Activated naive CD8-positive, alpha-beta T cell treated with anti-CD3 and anti-CD28 coated beads, Interleukin-2, amount 50 U/mL, for 16 hours (primary cell): ENCODE measurements at places on chromosomes 5 and 9.

DNA sequence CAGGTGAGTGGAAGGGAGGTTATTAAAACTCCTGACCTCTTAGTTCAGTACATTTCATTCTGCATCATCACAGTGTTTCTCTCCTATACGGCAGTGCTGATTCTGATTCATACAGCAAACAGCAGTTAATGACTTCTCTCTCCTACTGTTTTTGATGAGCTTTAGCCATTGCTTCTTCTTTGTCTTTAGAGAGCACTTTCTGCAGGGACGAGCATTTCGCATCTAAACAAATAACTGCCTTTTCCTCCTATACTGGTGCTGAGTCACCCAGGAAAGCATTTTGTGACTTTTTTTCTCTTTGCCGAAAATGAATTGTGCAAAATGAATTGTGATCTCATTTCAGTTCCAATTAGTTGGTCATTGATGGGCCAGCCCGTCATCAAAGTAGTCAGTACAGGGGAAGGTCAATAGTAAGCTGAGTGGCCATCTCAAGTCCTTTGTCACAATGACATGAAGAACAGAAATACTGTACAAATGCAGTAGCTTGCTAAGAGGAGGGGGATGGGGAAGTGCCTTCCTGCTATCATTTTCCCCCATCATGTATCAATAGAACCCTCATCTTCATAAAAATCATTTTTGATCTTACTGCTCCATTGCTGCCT is 98.5 kb downstream of the INSYN2B start:
- DNase-seq: no peak

DNA sequence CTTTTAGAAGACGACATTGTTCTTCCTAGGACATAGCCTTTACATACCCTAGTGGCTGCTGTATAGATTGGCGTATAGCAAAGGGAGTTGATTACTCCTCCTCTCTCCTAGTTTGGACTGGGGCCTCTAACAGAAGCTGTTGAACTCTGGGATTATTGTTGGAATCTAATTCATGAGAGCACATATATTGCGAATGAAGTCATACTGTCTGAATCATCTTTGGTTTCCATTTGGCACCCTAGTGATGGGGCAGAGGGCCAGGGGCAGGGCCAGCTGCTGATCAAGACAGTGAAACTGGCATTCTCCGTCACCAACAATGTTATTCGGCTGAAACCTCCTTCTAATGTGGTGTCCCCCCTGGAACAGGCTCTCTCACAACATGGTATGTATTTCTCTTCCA is 40.3 kb downstream of the NUP188 start:
- DNase-seq: no peak

DNA sequence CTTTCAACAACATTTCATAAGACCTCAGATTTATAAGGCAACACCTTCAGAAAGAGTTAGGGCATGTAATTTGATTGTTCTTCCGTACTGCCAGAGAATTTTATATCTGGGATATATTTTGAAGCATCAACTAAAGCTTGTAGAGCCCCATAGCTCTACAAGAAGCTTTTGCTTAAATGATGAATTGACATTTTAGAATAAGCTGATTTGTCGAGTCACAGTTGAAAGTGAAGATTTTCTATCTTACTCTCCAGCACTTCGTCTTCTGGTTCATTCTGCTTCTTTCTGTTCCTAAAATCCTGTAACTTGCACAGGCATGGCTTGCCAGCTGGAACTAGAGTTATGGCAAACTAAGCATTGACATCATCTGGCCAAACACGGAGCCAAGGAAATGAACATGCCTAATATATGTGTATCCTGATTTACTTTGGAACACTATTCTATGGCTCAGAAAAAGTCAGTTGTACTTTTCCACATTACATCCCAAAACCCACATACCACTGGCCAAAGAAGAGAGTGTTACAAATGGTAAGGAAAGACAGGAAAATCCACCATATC is 68.6 kb upstream of the MAST4 start:
- DNase-seq: no peak

DNA sequence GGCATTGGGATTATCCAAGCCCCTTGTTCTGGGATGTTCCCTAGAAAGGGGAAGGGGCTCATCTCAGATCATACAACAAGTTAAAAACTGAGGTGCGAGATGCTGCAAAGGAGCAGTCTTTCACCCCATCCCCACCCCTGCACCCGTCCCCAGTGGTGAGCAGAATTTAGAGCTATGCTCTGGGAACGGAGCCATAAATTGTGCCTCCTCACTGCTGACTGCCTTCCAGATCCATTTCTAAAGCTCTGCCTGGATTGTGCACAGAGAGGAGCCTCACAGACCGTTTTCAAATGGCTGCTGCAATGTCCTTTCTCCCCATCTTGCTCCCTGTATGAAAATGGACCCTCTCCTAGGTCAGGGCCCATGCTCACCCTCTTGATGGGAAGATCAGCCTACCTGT is 8.3 kb downstream of the SLC25A48 start:
- DNase-seq: no peak

DNA sequence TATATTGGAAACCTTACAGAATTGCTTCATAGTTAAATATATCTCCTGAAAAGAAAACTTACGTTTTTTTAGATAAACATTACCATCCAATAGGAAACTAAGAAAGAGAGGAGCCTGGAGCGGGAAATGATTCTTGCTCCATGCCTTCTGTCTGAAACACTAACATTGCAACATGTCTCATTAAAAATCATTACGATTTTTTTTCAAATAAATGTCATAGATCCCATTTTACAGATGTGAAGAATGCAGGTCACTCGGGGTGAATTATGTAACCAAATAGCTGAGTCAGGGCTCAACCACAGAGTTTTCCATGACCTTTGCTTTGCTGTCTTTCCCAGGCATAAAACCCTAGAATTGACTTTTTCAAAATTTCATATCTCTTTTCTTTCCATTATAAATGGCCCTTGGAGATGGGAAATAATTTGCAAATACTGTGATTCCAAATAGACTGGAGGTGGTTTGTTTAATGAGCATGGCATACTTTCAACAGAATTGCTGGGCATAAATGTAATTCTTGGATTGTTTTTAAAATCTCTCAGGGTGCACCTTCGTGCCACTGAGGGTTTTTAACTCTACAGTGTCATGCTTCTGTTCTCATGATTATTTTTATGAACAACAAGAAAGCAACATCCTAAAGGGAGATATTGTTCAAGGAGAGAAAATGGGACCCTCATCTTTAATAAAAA is 302.8 kb downstream of the EBF1 start:
- no peak for DNase-seq

GRCh38 chr5:22754155-22754554 is 99.0 kb downstream of the CDH12 start:
- no peak for DNase-seq

DNA sequence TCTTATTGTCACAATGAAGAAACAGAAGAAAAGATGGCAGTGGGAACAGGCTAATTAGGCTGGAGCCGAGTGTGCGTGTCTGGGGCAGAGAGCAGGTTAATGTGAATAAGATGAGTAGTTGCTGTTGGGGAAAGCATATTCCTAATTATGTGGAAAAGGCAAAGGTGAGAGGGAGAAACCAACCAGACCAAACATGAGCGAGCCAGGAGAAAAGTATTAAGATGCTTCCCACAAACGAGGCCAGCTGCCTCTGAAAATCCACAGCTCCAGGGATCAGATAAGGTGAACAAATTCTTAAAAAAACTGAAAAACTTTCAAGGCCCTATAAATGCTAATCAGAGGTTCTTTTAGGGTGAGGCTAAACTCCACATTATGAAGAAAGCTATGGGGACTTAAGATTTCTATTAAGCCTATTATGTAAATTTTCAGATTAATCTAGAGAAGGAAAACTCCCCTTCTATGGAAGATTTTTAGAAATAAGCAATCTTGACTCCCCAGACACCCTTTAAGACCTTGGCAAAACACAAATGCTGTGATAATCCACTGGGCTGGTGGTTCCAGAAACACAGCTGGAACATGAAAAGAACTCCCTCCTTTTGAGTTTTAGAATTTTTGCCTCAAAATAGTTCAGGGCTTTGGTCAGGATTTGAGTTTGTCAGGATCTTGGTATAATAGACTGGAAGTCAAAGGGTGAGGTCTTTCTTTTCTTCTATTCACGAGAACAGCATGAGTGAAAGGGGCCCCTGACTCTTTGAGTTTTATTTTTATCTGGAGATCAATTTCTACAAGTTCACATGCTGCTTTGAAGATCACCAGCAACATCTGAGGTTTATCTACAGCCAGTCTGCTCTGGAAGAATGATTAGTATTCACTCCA is 238.1 kb downstream of the SPOCK1 start:
- DNase-seq: no peak

DNA sequence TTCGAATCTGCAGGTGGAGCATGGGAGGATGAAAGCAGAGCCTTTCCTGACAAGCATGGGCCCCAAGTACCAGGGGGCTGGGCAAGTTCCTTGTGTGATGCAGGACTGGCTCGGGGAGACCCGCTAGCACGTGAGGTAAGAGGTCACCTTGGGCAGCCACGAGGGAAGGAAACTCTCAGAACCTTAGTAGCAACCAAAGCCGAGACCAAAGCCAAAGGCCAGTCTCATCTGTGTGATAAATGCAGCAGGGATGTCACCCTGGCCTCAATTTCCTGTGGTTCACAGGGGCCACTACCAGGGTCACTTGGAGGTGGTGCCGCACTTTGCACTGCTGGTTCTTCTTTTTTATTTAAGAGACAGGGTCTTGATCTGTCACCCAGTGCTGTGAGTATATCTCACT is 39.5 kb downstream of the PRRT1B start:
- no peak for DNase-seq

- no peak for DNase-seq
Measured at GRCh38 chr5:86029308-86029707, 588.4 kb upstream of the COX7C start.

GRCh38 chr5:138445547-138446271 is 6.9 kb downstream of the REEP2 start:
- DNase-seq: no peak

GRCh38 chr5:171614971-171615653 is 170.5 kb upstream of the SMIM23 start:
- DNase-seq: no peak

- no peak for DNase-seq
Measured at GRCh38 chr9:109383356-109383755, 62.5 kb upstream of the EPB41L4B start.

GRCh38 chr5:34598177-34598794 is 57.8 kb upstream of the RAI14 start:
- DNase-seq: no peak

- DNase-seq: no peak
Measured at GRCh38 chr5:127925916-127926315, 157.7 kb upstream of the SLC12A2 start.

GRCh38 chr5:148491015-148491792 is 107.4 kb downstream of the FBXO38 start:
- DNase-seq: no peak

GRCh38 chr9:133109931-133110650 is 10.9 kb downstream of the RALGDS start:
- no peak for DNase-seq

- DNase-seq: no peak
Measured at GRCh38 chr5:36751886-36752285, 124.7 kb upstream of the NIPBL start.

GRCh38 chr9:71446473-71447411 is 321.6 kb downstream of the CEMIP2 start:
- no peak for DNase-seq

DNA sequence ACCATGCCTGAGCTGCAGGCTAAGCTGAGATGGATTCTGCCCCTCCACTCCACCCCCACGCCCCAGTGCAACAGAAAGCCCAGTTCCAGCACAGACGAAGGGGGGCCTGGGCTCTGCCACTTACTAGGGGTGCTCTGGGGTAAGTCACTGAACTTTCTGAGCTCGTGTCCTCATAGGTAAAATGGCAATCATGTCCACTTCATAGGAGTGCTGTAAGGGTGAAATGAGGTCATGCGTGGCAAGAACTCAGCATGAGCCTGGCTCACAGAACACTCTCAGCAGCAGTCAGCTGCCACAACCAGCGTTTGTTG is 8.4 kb upstream of the PSD2 start:
- no peak for DNase-seq

GRCh38 chr5:83471405-83472212 is at the start of gene VCAN:
Gene VCAN (plus strand): TSS chr5:83471744. CDS start chr5:83483519, 11,775 bp downstream.
- no peak for DNase-seq

- no peak for DNase-seq
Measured at GRCh38 chr5:180739958-180740357, at the start of gene OR2Y1. Gene OR2Y1 (minus strand): TSS chr5:180740058. CDS start chr5:180740058, 0 bp downstream.

GRCh38 chr9:72292874-72293607 is 72.0 kb downstream of the ZFAND5 start:
- no peak for DNase-seq

- no peak for DNase-seq
Measured at GRCh38 chr5:133331941-133332340, 280.1 kb downstream of the HSPA4 start.
